ENCODE measurements at places on chromosomes 12 and 14.

DNA sequence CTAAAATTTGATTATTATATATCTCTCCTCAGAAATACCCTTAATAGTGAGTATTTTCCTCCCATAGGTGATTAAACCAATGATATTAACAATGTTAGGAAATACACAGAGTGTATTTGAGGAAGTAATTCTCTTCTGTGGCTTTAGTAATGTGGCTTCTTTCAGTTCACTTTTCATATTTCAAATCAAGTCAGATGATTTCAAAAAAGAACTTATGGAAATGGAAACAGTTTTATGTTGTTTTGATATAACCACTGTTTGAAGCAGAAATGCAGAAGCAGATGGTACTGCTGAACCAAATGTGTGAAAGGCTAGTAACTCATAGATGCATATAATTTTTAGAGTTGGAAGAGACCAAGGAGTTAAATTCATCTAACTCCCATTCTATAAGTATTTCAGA, 1.9 kb upstream of the GPR33 start:
- DNase-seq, result no peak

GRCh38 chr12:123055281-123055766, 74.8 kb downstream of the ARL6IP4 start:
- DNase-seq, result no peak

DNA sequence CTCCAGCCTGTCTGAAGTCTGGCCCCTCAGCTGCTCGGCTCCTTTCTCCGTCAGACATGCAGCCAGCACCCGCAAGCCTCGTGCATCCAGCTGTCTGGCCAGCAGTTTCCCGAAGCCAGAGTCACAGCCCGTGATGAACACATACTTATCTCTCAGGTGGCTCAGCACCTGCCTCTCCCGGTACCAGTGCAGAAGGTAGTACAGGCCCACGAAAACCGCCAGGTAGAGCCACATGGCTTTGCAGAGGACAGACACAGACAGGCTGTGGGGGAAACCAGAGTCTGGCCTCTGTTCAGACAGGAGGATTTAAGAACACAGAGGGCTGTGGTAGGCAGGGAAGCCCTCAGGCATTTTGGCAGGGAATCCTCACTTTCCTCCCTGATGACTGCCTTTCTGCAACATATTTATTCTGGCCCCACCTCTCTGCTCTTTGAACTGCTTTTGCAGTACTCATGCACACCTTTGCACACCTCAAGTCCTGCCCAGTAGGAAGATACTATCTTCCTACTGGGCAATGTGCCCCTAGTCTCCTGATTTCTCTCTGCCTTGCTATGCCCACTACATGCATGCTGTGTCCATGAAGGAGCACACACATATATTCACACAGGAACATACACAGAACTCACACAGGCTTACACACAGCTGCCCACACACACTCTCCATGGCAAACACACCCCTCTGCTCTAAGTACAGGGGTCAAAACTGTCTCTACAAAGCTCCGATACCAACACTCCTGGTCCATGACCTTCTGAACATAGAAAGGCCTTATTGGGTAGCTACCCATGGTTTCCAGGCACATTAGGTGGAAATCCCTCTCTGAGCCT, at the start of gene RDH16:
RDH16 (minus strand) TSS at position 380 of the 824 bp plus-strand sequence; CDS start at position 234, 146 bp downstream.
- DNase-seq, result no peak

GRCh38 chr12:34399631-34400410, 377.5 kb downstream of the ALG10 start:
- no peak for DNase-seq

GRCh38 chr14:60064491-60065072, 27.1 kb upstream of the PCNX4 start:
- DNase-seq, result peak; percentile 48

DNA sequence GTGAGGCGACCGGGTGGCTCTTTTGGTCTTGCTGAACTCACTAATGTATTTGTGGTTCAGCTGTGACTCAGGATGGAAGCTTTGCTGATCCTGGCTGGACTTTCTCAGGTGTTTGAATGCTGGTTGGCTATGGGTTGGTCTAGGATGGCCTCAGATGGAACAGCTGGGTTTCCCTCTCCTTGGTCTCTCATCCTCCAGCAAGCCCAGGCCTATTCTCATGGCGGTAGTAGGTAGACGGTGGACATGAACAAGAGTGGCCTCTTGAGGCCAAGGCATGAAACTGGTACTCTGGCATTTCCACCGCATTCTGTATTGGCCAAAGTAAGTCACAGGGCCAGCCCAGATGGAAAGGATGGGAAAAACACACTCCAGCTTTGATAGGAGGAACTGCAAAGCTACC, 11.8 kb upstream of the POLR3B start:
- peak; percentile 67 for DNase-seq

GRCh38 chr12:92639017-92639416, 63.8 kb upstream of the PLEKHG7 start:
- DNase-seq, result no peak

DNA sequence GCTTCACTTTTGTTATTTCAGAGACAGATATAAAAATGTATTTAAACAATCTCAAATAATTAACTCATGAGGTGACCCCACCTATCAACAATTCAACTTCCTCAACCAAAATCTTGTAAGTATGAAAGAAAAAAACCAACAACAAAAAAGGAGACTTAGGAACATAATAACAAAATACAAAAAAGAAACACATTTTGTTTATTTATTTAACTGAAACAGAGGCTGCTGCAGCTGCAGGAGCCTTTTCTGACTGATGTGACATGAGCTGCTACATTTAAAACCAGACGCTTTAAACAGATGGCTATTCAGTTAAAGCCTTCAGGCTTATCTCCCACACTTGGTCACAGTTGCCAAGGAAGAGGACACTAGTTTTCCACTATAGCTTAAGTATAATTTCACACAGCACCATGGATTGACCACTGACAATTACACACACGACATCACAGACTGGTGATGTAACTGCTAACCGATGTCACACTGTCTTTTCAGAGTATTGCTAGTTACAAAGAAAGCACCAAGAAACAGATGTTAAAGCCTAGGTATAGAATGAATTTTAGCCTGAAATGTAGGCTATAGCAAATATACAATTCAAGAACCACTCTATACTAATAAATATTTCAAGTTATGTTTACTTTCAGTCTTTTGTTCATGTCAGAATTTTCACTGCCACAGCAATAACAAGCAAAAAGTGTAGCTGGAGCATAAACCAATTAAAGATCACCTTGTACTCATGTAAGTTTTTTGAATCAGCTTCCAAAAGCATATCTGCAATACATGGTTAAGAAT, 113.0 kb downstream of the MED13L start:
- DNase-seq, result peak; percentile 40

GRCh38 chr14:51410897-51411296, 170.8 kb downstream of the TMX1 start:
- DNase-seq, result no peak

DNA sequence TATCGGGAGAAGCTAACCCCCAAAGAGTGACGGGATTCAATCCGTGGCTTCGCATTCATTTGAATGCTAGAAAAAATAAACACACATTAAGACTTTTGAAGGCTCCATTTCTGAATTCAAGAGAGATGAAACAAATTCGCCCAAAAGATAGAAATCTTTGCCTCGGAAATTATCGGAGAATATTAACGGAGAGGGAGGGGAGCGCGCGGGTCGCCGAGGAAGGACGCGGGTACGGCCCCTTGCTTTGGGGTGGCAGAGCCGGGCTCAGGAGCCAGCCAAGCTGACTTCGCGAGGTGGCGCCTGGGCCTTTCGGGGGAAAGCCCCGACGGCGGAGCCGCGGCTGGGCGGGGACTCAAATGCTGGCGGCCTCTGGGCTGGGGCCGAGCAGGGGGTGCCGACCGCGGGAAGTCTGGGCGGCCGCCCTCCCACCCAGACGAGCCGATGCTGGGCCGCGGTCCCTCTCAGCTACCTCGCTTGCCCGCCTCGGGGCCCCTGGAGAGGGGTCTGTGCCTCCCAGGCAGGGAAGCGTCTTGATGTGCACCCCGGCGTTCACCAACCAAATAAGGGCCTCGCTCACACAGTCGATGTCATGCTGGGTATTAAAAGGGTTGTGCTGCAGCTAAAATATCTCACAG, 14.7 kb downstream of the NKX2-1 start:
- no peak for DNase-seq

DNA sequence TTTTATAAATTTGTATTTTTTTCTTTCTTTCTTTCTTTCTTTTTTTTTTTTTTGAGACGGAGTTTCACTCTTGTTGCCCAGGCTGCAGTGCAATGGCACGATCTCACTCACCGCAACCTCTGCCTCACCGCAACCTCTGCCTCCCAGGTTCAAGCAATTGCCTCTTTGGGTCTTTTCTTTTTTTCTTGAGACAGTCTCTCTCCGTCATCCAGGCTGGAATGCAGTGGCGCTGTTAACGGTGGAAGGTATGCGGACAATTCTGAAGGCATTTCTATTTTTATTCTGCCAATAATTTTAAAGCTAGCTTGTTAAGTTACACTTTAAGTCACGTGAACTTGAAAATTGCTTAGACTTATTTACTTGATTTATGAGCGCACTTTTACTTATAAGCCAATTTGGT, 8.8 kb upstream of the PHC1 start:
- DNase-seq, result no peak

GRCh38 chr14:67566908-67567307, 33.2 kb downstream of the PIGH start:
- no peak for DNase-seq

- DNase-seq, result no peak
These were observed 114.9 kb downstream of the METTL25 start for GRCh38 chr12:82473111-82473754.

DNA sequence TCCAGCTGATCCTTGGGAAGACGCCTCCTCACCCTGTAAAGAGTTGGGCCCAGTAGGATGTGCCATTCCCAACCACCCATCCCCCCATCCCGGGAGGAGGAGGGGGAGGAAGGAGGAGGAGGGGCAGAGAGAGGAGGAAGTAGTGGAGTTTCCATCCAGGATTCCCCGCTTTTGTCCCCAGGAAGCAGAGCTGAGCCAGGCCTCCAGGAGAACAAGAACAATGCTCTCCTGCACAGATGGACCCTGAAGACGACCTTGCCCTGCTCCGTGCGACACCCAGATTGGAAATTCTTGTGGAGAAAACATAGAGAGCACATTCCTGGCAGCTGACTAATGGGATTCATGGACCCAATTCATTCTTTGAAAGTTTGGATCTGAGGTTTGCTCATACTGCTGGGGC, 132.3 kb upstream of the CRY1 start:
- DNase-seq, result no peak

DNA sequence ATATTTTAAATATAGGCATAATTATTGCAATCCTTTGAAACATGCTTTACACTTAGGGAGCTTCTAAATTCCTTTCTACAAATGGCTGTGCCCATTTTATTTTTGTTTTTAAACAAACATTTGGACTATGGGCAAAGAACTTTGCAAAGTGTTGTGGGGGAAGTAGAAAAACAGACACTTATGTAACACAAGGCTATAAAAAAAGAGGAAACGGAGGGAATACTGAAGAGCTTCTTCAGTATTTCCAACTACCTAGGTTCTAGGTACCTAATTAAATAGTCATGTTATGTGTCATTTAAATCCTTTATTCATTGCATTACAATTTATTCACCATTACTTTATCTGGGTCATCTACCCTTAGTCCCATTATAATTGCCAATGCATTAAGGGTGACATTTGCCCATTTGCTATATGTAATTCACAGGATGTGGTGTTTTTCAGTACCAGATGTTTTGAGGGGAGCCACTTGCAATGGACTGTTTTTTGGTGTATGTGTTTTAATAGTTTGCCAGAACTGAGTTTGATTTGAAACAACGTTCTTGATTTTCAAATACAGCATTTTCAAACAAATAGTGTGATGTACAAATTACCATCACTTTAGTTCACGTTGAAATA, 1.5 kb upstream of the MSRB3 start:
- DNase-seq, result no peak

DNA sequence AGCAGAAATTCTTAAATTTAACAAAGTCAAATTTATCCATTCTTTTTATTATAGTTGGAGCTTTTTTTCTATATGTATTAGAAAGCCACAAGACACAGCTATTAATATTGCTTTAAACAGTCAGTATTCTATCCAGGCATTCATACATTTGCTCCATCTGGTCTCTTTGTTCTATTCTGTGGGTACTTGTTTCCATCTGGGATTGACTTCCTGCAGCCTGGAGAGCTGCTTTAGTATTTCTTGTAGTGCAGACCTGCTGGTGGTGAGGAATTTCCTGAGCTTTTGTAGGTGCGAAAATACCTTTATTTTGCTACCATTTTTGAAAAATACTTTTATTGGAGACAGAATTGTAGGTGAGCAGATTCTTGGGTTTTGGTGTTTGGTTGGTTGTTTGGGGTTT, 29.0 kb downstream of the CCDC60 start:
- no peak for DNase-seq

DNA sequence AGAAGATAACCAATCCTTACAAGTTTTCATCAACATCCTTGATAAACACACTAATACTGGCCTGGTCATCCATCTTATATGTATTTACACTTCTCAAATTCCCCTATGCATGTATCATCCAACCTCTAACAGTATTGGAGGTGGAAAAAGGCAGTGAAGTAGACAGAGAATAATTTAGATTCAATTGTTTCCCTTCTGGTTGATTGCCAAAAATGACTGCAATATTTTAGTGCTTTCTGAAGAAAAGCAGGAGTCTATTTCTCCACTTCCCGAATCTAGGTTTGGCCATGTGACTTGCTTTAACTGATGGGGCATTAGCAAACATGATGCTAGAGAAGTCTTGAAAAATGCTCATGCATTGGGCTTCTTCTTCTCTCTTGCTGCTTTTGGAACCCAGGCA, 78.3 kb upstream of the METAP2 start:
- no peak for DNase-seq

- no peak for DNase-seq
These were observed 46.7 kb downstream of the SPRING1 start for GRCh38 chr12:116691205-116691604.

DNA sequence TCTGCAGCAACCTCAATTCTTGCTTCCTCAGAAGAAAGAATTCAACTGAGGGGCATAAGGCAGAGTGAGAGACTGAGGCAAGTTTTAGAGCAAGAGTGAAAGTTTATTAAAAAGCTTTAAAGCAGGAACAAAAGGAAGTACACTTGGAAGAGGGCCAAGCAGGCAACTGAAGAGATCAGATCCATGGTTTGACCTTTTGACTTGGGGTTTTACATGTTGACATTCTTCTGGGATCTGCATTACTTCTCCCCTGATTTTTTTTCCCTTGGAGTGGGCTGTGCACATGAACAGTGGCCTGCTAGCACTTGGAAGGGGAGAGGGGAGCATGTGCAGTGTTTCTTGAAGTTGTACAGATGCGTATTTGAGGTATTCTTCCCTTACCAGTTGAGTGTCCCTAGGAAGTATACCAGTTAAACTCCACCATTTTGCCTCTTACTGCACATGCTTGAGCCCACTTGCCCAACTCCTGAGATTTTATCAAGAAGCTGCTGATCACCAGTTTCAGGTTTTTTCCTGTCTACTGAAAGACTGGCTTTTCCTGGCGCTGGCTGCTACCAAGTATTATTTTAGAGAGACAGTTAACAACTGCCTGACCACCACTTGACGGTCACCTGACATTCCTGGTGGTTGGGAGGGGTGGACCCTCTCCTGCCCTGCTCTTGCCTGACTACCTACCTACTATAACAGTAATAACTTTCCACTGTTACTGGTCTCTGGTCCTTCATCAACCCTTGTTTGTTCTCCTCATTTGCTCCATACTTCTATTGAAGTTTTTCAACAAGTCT, 26.0 kb upstream of the TMTC2 start:
- no peak for DNase-seq

Measured in endothelial cell of umbilical vein (primary cell).